ENCODE measurements at places on chromosomes 2 and 18.

DNA sequence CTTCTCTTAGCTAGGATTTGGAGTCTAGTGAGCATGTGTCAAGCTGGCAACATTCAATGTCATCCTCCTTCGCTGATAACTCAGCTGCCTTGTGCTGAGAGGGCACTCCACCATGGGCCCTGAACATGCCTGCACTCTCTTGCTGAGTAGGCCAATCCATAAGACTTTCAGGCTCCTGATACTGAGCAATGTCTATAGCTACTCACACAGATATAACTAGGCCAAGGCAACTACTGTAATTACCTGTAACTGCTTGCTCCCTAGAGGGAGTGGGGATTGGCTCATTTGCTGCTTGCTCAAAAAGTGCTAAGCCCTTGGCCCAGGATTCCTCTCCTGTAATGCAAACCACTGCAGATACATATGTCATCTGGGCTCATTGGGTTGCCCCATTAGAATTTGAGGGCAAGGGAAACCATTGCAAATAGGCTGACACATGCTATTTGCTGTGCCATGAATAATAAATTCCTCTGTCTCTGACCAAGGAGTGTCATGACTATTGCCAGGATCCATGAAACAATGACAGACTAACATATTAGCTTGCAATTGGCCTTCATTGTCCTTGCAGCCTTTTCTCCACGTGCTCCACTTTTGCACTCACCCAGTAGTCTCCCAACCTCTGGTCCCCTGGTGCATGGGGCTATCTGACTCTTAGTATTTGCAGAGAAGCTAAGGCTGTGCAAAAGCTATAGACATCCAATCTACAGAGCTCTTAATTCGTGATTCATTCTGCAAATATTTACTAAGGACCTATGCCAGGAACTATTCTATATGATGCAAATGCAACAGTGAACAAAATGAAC, 36.9 kb upstream of the BMPR2 start:
- no peak for DNase-seq

DNA sequence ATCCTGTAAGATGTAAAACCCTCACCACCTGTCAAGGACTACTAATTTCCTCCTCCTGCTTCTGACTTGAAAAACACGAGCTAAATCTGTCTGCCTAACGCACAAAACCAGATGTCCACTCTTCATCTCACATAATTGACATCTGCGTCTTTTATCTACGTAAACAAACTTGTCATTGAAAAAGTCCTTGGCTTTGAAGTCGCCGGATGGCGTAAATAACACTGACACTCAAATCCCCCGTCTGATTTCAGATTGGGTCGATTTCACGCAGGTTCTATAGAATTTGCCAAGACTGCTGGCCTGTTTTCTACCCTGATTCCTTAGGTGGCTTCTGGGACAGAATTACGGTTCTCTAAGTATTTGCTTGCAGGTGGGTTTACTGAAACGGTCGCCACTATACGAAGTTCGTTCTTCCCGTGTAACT, 539 bp upstream of the MOB4 start:
- peak; percentile 60 for DNase-seq

GRCh38 chr2:236782938-236783337, 213.3 kb downstream of the ACKR3 start:
- peak; percentile 19 for DNase-seq

- DNase-seq, result no peak
Measured at GRCh38 chr2:42558827-42559226, 9.6 kb upstream of the MTA3 start.

- DNase-seq, result peak; percentile 47
Measured at GRCh38 chr2:159807183-159808031, 9.4 kb upstream of the CD302 start.

GRCh38 chr2:225177098-225177497, 134.8 kb upstream of the DOCK10 start:
- DNase-seq, result no peak

DNA sequence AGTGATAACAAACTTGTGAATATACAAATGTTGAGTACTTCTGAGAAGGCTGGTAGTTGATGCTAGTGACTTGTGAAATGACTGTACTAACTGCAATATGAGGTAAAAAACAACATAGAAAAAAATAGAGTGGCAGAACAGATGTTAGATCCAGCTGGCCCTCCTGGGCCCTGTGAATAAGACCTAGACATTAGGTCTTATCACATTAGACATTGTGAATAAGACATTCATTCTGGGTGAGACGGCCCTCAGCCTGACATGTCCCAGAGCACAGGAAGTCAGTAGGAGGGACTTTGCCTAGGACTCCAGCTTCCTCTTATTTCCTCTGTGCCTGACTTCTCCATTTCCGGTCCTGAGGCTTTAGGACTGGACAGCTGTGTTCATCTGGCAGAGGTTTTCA, 22.9 kb downstream of the DOK1 start:
- peak; percentile 71 for DNase-seq

GRCh38 chr2:10740226-10740625, 18.8 kb downstream of the ATP6V1C2 start:
- DNase-seq, result no peak

- no peak for DNase-seq
Measured at GRCh38 chr2:127475788-127476187, 50.5 kb downstream of the IWS1 start.

DNA sequence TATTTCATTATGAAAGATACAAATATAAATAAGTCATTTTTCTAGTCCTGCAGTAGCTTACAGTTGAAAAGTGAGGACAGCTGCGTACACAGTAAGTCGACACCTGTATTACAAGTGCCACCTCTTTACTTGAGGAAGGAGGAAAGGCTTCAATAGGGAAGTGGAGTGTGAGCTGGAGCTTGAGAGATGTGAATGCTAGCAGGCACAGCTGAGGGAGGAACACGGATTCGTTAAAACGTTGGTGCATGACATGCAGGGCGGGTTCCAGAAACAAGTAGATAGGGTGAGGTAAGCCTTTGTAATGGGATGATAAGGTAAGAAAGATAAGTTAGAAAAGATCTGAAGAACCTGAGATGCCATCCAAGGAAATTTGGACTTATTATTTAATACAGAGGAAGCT, 98.1 kb upstream of the CSRNP3 start:
- no peak for DNase-seq

DNA sequence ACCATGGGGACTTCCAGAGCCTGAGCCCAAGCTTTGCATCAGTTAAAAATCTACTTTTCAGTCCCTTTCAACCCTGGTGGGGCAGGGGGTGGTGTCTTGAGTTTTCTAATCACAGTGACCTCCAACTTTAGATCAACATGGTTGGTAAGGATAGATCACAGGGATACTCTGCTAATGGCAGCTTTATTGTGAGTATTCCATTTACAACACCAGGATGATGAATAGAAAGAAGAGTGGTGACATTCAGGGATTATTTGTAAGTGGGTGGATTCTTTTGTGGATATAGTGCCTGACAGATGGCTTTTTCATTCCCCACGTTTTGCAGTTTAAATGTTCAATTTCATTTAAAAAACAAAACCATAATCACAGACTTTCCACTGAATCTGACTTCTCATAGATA, 51.3 kb downstream of the ZNF532 start:
- DNase-seq, result no peak

DNA sequence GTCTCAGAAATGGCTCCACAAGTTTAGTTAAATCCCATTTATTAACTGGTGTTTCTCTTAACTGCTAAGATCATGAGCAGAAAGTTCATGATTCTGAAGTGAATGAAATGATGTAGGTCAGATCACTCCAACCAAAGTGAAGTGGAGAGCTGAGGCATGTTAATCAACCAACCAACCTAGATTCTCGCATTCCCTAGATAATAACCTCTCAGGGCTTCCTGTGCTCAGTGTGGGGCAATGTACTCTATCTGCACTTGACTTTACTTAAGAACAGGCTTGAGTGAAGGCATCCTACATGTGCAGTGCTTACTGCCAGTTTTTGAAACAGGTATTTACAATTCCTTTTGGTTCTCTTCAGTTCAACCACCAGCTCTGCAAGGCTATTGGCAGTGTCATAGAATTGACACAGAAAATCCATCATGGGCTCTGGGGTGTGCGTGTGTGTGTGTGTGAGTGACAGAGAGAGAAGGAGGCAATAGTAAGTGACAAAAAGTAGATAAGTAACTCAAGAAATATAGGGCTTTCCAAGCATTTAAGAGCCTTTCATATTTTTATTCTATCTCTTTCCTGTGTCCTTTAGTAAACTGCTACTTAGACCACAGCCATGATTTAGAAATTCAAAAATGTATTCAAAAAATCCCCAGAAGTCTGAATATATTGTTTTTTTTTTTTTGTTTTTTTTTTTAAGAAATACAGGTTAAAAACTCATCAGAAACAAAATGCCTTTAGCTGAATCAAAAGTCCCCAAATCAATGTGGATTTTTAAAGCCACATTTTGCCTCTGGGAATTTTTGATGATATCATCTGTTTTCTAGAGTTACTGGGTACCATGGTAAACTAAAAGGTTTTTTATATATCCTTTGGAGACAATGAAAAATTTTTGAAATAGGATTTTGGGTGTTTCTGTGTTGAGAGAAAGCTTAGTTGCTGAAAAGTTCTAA, 28.6 kb downstream of the DOCK10 start:
- no peak for DNase-seq

GRCh38 chr2:111708476-111709180, 175.4 kb downstream of the ANAPC1 start:
- DNase-seq, result no peak

GRCh38 chr2:239302083-239302807, 98.6 kb downstream of the HDAC4 start:
- DNase-seq, result no peak

DNA sequence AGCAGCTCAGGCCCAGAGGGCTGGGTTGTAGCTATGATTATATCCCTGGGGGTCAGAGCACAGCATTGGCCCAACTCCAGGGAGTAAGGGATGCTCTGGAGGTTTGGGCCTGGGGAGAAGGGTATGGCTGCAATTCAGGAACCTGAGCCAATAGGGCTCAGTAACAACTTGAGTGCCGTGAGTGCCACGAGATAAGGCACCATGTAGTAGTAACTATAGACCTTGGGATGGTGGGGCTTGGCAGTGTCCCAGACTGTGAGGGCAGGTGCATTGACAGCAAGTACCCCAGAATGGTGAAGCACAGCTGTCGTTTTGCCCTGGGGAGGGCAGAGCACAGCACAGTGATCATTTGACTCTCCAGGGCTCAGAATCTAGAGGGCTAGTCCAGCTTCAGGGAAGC, 45.1 kb upstream of the ZNF396 start:
- no peak for DNase-seq

- DNase-seq, result no peak
Measured at GRCh38 chr18:70377317-70377799, 88.5 kb downstream of the SOCS6 start.

- no peak for DNase-seq
Measured at GRCh38 chr18:57776767-57777166, 26.3 kb downstream of the ATP8B1 start.

- DNase-seq, result no peak
Measured at GRCh38 chr18:46387441-46388131, 269.4 kb downstream of the LOXHD1 start.

DNA sequence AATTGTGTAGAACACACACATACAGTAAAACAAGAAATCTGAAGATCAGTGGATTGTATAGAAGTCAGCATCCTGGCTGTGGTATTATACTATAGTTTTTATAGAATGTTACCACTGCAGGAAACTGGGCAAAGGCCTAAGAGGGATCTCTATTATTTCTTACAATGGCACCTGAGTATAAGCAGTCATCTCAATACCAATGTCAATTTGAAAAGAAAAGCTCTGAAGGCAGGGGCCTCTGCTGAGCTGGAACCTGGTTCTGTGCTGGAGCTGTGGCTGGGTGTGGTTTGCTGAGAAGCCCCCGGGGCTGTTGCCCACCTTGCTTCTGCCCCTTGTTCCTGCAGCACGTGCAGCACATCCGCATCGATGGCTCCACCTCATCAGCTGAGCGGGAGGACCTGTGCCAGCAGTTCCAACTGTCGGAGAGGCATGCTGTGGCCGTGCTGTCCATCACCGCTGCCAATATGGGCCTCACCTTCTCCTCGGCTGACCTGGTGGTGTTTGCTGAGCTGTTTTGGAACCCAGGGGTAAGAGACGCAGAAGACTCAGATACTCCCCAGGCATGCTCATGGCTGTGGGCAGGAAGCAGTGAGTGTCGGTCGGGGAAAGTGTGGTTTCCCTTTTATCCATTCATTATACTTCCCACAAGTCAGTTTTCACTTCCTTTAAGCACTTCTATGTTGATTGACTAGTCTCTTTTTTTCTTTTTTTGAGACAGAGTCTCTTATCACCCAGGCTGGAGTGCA, 23.5 kb upstream of the RPL37A start:
- peak; percentile 51 for DNase-seq

DNA sequence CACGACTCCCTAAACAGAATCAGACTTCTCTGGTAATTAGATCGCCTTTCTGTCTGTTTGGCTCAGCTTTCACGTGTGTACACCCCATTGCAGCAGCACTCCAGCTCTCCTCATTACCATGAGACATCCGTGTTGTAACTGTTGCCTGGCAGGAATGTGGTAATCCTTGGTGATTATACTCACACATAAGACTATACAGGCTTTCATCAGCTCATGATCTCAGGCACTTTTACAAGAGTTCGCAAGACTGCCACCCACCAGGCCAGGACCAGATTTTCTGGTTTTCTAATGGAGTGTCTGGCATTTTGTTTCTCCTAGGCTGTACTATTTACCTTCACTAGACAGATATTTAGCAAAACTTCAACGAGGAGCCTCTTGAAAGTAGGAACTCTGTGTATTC, 50.2 kb downstream of the ACVR1 start:
- DNase-seq, result no peak

DNA sequence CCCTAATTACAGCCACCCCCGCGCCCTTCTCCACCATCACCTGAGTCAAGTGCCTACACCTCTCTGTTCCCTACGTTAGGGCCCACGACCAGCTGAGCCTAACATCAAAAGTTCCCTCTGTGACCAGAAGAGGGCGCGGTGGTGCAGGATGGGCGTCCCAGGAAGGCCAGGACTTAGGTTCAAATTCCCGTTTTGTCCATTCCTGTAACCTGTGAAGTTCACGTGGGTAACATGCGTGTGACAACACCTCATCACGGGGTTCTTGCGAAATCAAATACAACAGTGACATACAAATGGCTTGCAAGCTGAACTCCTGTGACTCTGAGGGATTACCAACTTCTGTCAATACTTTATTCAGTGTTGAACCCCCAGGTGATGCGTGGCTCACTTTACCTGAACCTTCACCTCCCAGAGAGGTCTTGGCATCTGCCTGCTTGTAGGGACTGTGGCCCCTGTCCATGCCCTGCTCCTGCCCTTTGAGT, 207.9 kb downstream of the ARL4C start:
- DNase-seq, result peak; percentile 74

GRCh38 chr18:39667905-39668304, 2102.3 kb upstream of the CELF4 start:
- DNase-seq, result no peak

- no peak for DNase-seq
Measured at GRCh38 chr2:156687126-156687525, 250.9 kb downstream of the GPD2 start.

DNA sequence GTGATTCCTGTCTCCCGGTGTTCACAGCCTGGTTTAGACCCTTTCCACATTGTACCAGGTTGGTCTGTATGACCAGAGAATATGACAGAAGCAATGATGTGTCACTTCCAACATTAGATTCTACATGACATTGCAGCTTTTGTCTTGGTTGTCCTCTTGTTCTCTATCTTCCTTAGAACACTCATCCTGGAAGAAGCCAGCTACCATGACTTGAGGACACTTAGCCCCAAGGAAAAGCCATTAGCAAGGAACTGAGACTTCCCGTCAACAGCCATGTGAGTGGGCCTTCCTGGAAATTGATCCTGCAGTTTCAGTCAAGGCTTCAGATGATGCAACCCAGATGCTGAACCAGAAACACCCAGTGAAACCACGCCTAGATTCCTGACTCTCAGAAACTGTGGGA, 143.3 kb downstream of the MREG start:
- no peak for DNase-seq

- peak; percentile 41 for DNase-seq
Measured at GRCh38 chr2:171882089-171882769, 11.8 kb downstream of the SLC25A12 start.

All from GM12865 (cell line).